ENCODE measurements at places on chromosomes 1 and 21.

GRCh38 chr21:15212206-15212605 lies 147.4 kb upstream of the NRIP1 start:
- no peak for DNase-seq

DNA sequence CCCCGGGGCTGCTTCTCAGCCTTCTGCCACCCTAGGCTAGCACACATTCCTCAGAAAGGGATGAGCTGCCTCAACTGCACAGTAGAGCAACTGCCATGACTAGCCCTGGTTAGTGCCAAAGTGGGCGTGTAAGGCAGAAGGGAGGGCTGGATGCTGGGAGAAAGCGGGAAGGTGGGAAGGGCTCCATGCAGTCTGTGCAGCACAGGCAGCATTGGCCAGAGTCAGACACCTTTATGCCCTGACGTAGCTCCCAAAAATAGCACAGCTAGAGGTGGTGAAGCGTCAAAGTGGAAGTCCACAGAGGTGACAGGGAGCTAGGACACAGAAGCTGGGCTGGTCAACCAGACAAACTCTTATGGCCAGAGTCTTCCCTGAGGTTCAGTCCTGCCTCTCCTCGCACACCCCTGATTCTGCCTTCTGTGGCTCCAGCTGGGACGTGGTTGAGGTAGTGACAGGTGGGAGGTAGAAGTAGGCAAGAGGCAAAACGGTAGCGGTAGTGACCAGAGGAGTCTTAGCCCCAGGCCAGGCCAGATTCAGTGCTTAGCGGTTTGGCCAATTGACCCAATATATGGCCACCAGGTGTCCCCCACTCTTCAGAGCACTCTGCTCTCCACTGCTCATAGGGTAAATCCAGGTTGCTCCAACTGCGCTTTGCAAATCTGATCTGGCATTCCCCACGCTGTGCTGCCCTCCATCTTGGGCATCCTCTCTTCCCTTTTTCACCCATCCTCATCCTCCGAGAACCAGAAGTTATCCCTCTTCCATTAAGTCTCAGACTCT lies 45.6 kb downstream of the DDX20 start:
- DNase-seq = no peak

GRCh38 chr1:95022644-95022926 lies 50.2 kb downstream of the ALG14 start:
- no peak for DNase-seq

DNA sequence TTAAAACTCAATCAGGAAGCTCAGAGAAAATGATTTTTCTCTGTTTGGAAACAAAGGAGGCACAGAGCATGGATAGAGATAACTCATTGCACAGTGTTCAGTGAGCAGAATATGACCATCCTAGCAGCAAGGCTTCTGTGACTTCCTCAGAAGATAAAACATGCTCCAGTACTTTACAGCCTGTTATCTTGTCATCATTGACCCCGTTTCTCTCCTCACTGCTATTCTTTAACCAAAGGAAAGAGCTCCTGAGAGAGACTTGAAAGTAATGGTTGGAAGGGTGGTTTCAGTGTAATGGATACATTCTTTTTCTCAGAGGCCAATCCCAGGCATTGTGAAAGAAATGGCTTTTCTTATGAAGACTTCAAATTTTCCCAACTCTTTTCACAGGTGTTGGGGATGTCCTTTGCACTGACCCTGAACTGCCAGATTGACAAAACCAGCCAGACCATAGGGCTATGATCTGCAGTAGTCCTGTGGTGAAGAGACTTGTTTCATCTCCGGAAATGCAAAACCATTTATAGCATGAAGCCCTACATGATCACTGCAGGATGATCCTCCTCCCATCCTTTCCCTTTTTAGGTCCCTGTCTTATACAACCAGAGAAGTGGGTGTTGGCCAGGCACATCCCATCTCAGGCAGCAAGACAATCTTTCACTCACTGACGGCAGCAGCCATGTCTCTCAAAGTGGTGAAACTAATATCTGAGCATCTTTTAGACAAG lies 25.9 kb downstream of the CD53 start:
- DNase-seq = no peak

DNA sequence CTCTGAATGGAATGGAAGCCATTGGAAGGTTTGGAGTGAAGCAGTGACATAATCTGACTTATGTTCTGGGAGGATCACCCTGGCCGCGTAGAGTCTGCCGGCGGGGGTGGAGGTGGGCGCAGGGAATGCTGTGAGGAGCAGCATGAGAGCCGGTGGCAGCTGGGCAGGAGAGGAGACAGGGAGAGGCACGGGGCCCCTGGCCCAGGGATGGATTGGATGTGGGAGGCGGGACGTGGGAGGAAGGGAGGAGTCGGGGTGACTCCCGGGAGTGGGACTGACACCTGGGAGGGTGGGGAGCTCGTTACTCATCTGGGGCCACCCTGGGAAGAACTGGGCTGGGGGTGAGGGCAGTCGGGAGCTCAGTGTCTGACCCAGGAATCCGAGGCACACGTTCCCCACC lies 10.4 kb upstream of the KCNAB2 start:
- no peak for DNase-seq

GRCh38 chr1:30785181-30785580 lies 27.6 kb upstream of the LAPTM5 start:
- DNase-seq = no peak

GRCh38 chr1:229625071-229625914 lies 629 bp downstream of the TAF5L start:
- DNase-seq = peak; percentile 70

- no peak for DNase-seq
Measured at GRCh38 chr1:155776414-155776813, 80.6 kb downstream of the GON4L start.

GRCh38 chr1:214438530-214438929 lies 112.9 kb downstream of the PTPN14 start:
- DNase-seq = no peak

DNA sequence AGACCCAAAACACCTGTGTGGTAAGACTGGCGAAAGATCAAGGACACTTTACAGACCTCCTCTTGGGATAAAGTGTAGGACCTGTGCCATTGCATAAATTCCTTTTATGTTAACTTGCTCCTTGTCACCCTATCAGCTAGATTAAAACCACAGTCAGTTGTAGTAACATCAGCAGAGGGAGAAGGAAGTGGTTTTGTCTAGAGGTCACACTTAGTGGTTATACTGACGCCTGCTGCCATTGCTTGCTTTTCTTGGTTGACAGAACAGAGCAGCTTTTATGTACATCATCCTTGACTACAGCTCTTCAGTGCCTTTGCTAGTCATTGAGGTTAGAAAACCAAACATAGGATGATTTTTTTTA lies 101.4 kb downstream of the PBX1 start:
- DNase-seq = no peak

- DNase-seq = no peak
Measured at GRCh38 chr1:90210633-90211491, 216.0 kb downstream of the ZNF326 start.

DNA sequence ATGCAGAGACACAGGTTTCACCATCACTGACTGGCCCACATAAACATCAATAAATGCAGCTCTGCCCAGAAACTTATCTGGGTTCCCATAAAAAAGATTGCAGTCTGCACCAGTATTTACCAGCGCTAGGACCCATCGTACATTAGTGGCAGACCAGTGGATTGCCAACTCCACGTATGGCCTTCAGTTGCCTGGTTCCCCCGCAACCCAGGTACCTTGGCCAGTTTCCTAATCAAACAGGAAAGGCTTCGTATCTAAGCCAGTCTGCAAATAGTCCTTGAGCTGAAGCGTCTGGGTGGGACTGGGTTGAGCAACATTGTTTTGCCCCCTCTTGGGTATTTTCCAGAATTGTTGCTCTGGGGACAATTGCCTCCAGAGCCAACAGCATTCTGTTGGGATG lies 1639.3 kb downstream of the MRPL39 start:
- DNase-seq = no peak

- DNase-seq = no peak
Measured at GRCh38 chr1:220374449-220374848, 102.2 kb upstream of the RAB3GAP2 start.

GRCh38 chr1:21269461-21270085 lies 20.7 kb downstream of the ECE1 start:
- DNase-seq = no peak

DNA sequence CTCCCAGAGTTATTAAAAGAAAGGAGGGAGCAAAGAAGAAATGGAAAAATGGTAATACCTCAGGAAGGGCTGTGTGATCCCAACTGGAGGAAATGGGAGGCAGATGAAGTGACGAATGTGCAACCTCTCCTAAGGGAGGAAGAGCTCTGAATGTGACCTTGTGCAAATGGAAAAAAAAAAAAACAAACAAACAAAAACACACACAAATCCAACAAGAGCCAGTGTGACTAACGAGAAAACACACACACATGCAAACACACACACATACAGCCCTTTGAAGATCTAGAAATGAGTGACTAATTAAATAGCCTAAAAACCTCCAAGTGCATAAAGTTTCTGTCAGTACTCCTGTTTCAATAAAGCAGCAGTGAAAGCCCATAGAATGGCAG lies 49.0 kb downstream of the CCN1 start:
- DNase-seq = no peak

DNA sequence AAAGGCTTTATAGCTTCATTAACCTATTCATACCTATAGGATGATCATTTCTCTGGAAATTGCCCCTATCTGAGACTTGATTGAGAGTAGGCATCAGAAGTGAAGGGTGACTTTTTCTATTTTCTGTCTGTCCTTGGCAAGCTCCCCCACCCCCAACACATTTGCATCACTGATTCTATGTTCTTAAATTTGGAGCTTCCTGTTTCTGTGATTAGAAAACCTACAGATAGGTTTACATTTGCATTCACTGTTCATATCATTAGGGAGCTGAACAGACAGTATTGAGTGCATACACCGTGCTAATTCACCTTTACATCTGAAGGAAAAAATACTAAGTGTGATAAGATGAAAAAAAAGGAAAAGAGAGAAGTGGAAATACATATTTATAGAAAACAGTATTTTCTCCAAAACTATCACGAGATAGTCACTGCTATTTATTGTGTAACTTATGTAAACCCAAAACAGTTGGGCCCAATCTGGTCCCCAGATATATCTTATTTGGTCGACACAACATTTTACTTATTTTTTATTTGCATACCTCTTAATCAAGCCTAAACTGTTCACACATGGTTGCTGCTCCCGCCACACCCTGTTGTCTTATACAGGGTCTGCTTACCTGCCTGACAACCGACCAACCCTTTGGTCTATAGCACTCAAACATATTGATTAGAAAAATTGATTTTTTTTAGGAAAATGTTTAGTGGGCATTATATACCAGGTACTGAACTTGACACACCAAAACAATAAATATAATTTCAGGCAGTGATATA lies 218.8 kb downstream of the NTNG1 start:
- no peak for DNase-seq

GRCh38 chr1:21693732-21694131 lies 24.6 kb upstream of the RAP1GAP start:
- DNase-seq = no peak

DNA sequence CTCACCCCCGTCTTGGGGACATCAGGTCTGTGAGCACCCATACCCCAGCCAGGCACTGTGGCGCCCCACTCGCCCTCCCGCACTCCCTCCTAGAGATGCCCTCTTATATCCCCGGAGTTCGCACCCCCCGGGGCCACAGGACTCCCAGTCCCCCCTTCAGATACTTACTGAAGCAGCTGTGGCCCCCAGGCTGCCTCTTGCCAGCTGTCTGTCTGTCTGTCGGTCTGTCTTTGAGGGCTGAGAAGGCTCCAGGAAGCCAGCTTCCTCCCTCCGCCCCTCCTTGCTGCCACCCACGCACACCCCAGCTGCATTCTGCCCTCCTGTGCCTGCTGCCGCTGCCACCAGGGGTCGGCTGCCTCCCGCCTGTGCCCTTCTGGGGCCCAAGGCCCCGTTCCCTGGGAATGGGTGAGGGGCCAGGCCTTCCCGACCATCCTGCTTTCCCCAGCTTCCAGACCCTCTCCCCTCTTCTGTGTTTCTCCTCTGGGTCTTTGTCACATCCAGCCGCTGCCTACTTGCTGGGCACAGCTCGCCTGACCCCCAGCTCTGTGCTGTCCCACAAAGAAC lies at the start of gene PTPN7:
Gene PTPN7, minus strand, starts transcription at position 226 of the 564 bp plus-strand sequence. CDS start 1,200 bp downstream, outside the sequence.
- no peak for DNase-seq

DNA sequence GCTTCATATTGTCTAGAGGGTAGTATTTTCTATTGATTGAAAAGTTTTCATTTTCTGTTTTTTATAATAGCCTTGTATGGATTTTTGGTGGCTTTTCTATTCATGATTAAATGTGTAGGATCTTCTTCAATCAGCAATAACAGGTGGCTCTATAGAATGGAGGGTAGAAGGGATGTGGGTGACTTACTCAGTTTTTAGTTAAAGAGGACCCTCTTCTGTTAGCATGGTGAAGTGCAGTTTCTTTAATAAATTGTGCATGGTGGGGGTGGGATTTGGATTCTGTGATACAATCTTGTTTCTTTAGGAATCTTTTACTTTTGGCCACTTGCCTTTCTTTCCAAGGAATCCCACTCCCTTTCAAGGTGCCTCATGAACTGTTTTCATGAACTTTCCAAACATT lies 64.7 kb downstream of the SLC35A3 start:
- no peak for DNase-seq

DNA sequence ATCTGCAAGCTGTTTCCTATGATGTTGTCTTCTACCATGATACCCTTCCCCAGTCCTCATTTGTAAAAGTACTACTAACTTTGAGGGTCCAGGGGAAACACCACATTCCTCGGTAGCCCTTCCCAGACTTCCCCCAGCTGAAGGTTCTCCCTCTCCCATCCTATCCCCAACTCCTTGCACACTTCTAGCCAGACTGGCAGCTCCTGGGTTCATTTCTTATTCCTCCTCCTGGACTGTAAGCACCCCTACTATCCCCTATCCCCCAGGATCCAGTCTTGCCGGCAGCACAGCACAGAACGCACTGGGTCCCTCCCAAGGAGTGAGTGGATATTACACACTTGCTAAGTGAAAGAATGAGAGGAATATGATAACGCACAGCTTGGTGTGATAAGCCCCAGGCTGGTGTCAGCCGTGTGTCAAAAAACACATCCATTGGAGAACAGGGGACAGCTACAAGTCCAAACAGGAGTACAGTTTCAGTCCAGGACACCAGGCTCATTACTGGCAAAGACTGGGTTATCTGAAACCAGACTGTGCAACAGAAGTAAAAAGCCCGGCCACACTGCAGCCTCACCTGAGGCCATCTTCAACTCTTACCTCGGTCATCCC lies 100.2 kb downstream of the SSBP3 start:
- no peak for DNase-seq

- DNase-seq = no peak
Measured at GRCh38 chr1:24643363-24644099, 429 bp downstream of the SRRM1 start.

- no peak for DNase-seq
Measured at GRCh38 chr1:221813887-221814286, 72.0 kb upstream of the DUSP10 start.

DNA sequence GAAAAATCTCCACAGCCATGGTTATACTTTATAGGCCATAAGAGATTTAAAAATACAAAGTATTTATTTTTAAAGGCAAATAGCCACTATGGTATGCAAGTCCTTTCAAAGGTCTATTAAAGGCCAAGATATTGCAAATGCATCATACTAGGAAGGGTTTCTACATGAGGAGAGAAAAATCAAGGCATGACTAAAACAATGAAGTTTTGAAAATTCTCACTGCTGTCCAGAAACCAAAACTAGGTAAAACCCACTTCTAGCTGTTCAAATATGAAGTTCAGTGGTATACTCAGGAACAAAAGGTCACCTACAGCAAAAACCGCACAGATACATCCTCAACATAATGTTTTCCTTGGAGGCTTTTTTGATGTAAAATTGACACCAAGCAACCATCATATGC lies 75.0 kb downstream of the EPS15 start:
- DNase-seq = no peak

- DNase-seq = no peak
Measured at GRCh38 chr1:147824798-147825197, 64.4 kb upstream of the GJA5 start.

GRCh38 chr1:63969441-63969901 lies 195.7 kb downstream of the ROR1 start:
- DNase-seq = no peak

GRCh38 chr1:36871146-36871971 lies 163.0 kb downstream of the GRIK3 start:
- no peak for DNase-seq

All from NCI-H1930 (cell line).